ENCODE measurements at places on chromosomes 1 and 21. TPM values are rescaled to one million over a fixed set of nuclear protein-coding genes. Genes with fewer than 3 reads are reported as not detected.

Gene ALDH9A1
- 56.7 TPM for total RNA-seq

Gene B3GALT2
- total RNA-seq: 0.80 TPM

Gene ERO1B
- 3.4 TPM for total RNA-seq

Gene SLC25A34
- 2.1 TPM for total RNA-seq

Gene SPRR2A
- total RNA-seq: not detected

Gene TCHH
- 0.07 TPM for total RNA-seq

Gene UBE4B
- 38.2 TPM for total RNA-seq

Measured in T-helper 2 cell treated with Interferon-gamma antibody and Interleukin-4, amounts not matched to agents 100 ng/mL and 5 ng/mL, for 36 hours (primary cell).